ENCODE measurements at places on chromosomes 12 and 14. TPM values are rescaled to one million over a fixed set of nuclear protein-coding genes. Genes with fewer than 3 reads are reported as not detected.
A peak's percentile ranks its signal among the peaks of the same experiment; 100 is the strongest.

AQP6 gene
- not detected for total RNA-seq

AMN gene
- total RNA-seq, result 2.6 TPM

VCPKMT gene
- 32.4 TPM for total RNA-seq

GARIN6 gene
- total RNA-seq, result not detected

P3H3 gene
- 2.5 TPM for total RNA-seq

OLR1 gene
- not detected for total RNA-seq

CLEC4C gene
- total RNA-seq, result not detected

IGF1 gene
- not detected for total RNA-seq

NXPH4 gene
- total RNA-seq, result not detected

TAS2R42 gene
- not detected for total RNA-seq

NKX2-1 gene
- not detected for total RNA-seq

OTOGL gene
- total RNA-seq, result not detected

RHNO1 gene
- total RNA-seq, result 31.3 TPM

RFX4 gene
- not detected for total RNA-seq

CTSG gene
- not detected for total RNA-seq

- no peak for DNase-seq
Measured at GRCh38 chr12:89346741-89347324, 5.5 kb downstream of the DUSP6 start.

DNA sequence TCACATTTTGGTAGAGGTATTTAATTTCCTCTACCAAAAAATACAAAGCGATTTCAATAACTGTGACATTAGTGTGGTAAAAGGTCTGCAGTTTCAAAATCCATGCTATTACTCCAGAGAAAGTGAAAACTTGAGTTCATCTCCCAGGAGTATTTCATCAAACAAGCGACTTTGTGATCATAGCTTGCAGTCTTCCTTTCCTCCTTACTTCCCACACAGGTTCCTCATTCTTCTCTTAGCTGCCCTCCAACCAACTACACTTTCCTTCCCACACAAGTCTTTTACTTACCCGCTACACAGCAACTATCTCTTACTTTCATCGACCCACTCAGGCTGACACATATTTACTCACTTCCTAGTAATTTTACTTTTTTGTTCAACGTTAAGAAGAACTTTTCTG, 413.4 kb upstream of the USP15 start:
- DNase-seq, result no peak

DNA sequence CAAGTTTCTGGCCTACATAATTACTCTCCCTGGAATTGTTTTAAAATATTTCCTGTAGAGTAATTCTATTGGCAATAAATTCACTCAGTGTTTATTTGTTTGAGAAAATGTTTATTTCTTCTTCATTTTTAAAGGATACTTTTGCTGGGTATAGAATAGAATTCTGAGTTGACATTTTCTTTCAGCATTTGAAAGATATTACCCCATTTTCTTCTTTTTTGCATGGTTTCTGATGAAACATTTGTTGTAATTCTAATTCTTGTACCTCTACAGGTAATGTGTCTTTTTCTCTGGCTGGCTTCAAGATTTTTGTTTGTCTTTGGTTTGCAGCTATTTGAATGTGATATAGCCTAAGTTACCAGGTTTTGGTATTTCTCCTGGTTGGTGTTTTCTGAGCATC, 25.1 kb upstream of the ATF7IP start:
- no peak for DNase-seq

GRCh38 chr12:103462675-103463074, 33.1 kb downstream of the C12orf42 start:
- DNase-seq, result no peak

DNA sequence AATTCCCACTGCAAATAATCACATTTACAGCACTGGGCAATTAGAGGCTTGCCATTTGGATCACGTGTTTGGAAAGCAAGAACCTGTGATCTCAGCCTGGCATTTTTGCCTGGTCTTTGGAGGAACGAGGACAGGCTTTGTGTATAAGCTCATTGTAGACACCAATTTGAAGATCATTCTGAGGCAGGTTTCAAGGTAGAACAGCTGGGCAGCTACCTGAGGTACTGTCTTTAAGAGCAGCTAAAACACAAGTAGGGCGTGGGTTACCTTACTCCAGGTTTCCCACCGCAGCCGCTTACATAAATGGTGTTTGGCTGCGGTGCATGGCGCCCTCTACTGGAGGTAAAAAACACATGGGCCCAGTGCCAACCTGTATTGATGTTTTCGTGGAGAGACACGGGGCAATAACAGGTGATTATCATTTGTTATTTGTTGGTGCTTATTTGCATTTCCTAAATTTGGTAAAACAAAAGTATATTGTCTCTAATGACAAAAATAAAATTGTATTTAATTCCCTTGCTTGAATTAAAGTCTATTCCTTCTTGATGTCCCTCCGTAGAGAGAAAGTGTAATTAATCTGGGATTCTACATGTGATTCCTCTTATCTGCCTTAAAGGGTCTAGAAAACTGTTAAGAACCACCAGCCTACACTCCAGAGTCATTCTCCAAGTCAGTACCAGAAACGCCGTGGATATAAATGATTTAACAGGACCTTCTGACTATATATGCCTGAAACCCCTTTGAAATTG, 69.7 kb downstream of the SVOP start:
- DNase-seq, result peak; percentile 59

DNA sequence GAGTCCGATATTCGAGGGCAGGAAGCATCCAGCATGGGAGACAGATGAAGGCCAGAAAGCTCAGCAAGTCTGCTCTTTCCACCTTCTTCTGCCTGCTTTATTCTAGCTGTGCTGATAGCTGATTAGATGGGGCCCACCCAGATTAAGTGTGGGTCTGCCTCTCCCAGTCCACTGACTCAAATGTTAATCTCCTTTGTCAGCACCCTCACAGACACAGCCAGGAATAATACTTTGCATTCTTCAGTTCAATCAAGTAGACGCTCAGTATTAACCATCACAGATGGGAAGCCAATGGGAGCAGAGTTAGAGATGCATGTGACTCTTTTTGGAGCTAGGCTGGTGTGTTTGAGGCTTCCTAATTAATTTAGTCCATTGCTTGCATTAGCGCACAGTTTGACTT, 17.0 kb downstream of the C12orf75 start:
- no peak for DNase-seq

DNA sequence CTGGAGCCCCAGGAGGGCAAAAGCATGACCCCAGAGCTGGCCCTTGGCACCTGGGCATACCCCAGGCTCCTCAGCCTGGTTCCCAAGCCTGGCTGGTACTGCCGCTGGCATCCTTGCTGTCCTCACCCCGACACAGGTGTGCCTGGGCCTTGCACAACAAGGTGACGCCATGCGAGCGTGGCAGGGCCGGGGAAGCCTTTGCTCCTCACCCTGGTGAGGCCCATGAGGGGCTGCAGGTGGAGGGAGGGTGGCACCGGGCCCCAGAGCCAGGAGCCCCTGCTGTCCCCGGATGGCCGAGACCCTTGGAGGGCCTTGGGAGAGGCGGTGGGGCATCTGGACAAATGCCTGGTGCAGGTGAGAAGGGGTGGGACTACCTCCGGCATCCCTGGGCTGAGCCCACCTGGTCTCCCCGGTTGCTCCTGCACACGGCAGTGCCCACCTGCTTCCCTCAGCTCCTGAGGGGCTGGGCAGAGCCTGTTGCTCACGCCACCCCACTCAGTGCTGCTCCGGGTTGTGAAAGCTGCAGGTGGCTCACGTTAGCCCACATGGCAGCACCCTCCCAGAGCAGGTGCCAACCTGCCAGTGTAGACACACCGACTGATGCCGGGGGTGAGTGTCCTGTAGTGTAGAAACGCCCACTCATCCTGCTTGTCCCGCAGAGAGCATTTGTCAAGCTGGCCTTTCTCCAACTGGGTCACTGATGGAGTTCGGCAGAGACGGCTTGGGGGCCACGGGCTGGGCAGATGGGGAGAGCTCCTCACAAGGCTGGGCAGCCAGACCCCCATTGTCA, 24.6 kb upstream of the KIF26A start:
- no peak for DNase-seq

DNA sequence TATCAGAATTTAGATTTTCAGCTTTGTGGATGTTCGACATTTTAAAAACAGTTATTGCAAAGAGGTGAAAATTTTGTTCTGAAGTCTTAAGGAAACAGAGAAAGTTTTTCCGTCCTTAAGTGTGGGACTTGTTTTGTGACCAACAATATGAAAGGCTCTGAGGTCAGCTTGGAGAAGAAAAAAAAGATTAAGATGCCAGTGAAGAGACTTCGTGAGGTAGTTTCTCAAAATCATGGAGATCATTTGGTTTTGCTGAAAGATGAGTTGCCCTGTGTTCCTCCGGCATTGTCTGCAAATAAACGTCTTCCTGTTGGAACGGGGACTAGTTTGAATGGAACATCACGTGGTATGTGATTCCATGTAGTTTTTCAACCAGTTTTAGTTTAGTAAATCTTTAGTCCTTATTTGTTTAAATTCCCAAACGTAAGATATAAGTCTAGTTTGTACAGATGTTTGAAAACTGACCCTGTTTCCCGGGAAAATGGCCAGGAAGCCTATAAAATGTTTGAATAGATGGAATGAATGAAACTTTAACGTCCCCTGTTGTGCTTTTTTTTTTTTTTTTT, 682 bp downstream of the KIAA0586 start:
- no peak for DNase-seq

GRCh38 chr14:94485944-94486841, 10.2 kb upstream of the SERPINA9 start:
- DNase-seq, result peak; percentile 9

DNA sequence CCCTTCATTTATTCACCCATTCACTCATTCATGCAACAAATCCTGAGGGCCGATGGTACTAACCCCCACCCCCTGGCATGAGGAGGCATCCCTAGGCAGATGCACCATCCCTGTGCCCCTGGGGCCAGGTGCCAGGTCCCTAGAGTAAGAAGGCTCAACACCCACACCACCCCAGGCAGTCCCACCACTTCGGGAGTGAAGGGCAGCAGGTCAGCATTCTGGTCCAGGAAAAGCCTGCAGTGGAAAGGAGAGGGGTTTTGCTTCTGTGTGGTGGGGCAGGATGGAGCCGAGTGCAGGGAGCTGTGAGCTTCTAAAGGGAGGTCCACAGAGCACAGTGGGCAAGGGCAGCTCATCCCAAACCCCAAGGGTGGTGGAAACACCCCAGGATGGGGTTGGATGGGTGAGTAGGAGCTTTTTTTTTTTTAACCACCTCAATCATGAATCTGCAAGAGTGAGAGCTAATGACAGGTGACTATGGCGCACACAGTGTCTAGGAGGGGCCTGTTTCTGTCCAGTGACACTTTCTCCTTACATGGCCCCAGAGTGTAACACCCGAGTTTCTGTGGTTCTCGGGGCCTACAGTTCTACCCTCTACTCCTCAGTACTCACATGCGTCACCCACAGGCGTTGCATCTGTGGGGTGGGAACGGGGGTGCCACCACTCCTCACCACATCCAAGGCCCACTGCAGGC, 414.3 kb downstream of the TMEM121 start:
- DNase-seq, result no peak

DNA sequence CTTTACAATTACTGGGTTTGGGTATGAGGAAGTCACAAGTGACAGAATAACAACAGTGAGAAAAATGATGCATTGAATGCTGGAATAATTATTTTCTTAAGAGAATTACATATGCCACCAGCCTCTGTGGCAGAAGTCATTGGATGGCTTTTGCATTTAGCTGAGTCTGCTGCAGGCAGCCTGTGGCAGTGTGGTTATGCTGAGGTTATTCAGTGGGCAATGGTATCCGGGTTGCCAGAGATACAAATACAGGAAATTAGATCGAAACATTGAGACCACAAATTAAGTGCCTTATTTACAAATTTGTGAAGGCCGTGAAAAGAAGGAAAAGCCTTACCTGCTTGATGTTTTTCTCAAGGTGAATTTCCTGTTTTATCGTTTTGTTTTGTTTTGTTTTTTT, 1050.0 kb downstream of the GALC start:
- DNase-seq, result no peak

DNA sequence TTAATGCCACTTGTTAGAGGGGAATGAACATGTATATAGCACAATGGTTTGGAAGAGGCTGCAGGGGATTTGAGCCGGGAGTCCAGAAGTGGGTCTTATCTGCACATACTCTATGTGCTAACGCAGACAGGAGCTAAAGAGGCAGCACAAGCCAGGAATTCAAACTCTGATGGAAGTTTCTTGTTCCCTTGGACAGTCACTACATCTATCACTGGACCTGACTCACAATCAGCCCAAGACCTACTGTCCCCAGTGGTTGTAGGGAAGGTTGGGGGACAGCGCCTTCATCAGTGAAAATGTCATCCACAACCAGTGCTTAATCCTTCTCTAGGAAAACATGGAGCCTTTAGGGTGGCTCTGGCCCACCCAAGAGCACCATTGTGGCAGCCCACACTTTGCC, 107.8 kb downstream of the GCH1 start:
- no peak for DNase-seq

- DNase-seq, result no peak
Measured at GRCh38 chr14:73465823-73466532, 7.6 kb upstream of the NUMB start.

DNA sequence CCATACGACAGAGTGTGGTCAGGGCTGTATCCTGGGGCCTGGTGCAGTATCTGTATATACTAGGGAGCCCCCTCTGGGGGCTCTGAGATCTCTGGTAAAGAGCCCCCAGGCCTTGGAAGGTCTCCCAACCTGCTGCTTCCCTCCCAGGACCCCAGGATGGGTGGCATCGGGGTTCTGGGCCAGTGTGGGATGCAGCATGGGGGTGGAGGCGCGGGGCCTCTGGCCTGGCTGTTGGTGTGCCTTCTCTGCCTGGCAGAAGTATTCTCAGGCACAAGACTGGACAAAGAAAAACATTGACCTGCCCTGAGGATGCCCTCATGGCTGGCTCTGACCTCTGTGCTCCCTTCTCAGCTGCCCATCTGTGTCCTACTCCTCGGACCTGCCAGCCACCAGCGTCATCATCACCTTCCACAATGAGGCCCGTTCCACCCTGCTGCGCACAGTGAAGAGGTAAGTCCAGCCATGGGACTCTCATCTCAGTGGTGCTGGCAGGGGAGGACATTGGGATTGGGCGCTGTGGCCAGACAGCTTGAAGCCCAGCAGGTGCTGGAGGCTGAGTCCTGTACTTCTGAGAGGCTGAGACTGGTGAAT, 64.5 kb downstream of the GALNT16 start:
- no peak for DNase-seq

DNA sequence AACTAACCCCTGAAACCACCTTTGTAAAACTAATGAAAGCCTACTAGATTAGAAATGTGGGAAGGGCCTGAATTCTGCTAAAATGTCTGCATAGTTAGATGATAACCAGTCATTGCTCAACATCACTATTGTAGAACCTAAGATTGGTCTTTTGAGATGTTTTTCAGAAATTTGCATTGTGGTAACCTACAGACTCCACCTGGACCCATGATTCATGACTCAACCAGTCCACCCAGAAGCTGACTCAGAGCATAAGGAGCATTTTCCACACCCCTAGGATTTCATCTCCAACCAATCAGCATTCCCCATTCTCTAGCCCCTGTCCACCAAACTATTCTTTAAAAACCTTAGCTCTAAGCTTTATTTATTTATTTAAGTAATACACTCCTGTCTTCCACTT, 30.4 kb upstream of the CHGA start:
- DNase-seq, result no peak

GRCh38 chr14:67526676-67527459, 6.2 kb upstream of the PLEKHH1 start:
- peak; percentile 10 for DNase-seq
